Daoy (cell line): ENCODE measurements at places on chromosomes 3 and 15. TPM values are rescaled to one million over a fixed set of nuclear protein-coding genes. Genes with fewer than 3 reads are reported as not detected.

The FGF7 gene
- not detected in 2 replicates for total RNA-seq

The SLC51B gene
- not detected in 2 replicates for total RNA-seq

The TMEM207 gene
- total RNA-seq = not detected in 2 replicates

The CHRFAM7A gene
- 8.4 and 17.5 TPM in 2 replicates for total RNA-seq

The KLHL40 gene
- not detected in 2 replicates for total RNA-seq

The IGF1R gene
- 6.2 and 14.2 TPM in 2 replicates for total RNA-seq

GRCh38 chr15:85741021-85741421 lies 53.7 kb downstream of the KLHL25 start:
- DNase-seq = no peak

- DNase-seq = peak; percentile 95
Observed at GRCh38 chr15:60397772-60398445, at the start of gene ANXA2. Gene ANXA2 (minus strand): TSS chr15:60397986. CDS start chr15:60386075, 11,911 bp downstream.

DNA sequence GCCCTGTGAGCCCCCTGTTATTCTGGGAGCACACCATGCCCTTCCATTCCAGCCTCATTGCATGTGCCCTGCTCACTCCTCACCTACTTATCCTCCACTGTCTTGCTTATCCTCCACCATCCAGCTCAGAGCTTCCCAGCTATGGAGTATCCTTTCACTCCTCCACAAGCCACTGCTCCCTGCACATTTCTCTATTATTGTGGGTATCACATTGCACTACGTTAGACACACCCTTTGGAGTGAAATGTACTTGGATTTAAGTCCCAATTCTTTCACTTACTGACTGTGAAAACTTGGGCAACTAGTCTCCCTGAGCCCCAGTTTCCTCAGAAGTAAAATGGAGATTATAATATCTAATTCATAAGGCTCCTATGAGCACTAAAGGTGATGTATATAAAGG lies 4.3 kb downstream of the MASP1 start:
- no peak for DNase-seq

DNA sequence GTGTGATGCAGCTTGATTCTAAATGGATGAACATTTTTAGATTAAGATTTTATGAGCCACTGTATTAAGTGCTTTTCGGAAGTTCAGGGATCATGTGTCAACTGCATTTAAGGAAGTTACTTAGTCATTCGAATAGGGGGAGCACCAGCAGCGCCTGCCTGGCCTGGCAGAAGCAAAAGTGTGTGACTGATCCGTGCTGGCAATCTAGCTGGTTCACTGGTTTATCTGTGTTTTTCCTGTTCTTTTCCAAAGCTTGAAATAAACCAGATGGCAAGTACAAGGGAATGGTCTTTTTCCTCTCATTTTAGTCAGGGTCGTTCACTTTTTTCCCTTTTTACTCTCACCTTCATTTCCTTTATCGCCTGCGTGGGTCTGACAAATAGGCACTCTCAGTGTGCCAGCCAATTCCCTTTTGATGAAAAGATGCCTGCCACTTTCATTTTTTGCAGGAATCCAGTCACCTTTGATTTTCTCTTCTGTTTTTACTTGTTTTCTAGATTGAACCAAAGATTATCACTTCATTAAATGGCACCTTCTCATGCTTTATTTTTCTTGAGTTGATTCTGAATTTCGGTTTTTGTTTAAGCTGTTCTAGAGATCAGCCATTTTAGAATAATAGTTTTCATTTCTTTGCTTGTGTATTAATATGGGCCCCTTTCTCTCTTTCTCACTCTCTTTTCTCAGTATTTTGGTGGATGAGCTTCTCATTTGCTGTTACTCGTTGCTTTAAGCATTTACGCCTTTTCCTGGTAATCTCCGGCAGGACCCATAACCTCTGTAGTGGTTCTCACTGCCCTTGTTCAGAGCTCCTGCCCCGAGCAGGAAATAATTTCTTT lies 2.8 kb downstream of the ABHD2 start:
- DNase-seq = peak; percentile 79

GRCh38 chr3:168061332-168061996 lies 34.3 kb downstream of the GOLIM4 start:
- peak; percentile 14 for DNase-seq

DNA sequence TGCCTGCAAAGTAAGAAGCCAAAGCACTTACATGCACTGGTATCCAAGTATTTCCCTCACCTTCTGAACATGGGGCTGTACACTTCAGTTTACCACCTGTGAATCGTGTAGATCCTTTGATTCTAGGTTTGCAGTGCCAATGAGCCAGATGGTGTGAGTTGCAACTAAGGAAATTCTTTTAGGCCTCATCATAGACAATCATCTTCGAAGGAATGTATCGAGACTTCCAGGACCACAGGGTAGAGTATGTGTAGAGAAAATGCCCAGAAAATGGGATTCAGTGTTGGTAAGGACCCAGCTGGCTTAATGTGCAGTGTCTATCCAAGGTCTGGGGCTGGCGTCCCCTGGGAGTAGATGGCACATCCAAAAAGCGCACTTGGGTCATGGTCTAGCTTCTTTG lies 323.2 kb upstream of the TPM1 start:
- DNase-seq = no peak

DNA sequence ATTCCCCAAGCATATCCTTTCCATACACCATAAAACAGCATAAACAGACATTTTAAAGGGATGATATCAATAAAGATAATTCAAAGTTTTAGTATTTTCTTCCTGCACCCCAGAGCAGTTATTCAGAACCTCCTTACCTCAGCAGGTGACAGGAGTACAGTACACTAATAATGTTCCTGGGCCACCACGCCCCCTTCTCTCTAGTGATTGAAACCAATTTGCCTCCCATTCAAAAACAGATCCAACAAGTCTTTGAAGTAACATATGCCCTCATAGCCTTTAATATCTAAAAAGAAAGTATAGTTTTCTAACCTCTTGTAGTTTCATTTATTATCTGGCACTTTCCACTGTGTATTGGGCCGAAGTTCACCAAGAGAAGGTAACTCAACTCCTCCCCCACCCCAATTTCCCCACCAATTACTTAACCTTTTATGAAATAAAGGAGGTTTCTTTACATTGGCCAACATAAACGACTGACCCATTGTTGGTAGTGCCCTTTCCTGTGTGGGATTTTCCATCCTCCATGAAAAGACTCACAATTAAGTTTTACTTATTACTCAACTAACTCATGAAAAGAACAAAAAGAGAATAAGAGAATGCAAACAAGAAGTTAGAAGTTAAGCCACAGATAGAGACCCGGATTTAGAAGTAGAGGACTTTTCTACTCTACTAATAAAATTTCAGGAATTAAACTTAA lies 5.0 kb upstream of the ATP8B4 start:
- no peak for DNase-seq
